ENCODE measurements at places on chromosomes 4 and X.
A peak's percentile ranks its signal among the peaks of the same experiment; 100 is the strongest.

- peak; percentile 49 for DNase-seq
These were observed 249.2 kb downstream of the TENM3 start for GRCh38 chr4:182492423-182492822.

DNA sequence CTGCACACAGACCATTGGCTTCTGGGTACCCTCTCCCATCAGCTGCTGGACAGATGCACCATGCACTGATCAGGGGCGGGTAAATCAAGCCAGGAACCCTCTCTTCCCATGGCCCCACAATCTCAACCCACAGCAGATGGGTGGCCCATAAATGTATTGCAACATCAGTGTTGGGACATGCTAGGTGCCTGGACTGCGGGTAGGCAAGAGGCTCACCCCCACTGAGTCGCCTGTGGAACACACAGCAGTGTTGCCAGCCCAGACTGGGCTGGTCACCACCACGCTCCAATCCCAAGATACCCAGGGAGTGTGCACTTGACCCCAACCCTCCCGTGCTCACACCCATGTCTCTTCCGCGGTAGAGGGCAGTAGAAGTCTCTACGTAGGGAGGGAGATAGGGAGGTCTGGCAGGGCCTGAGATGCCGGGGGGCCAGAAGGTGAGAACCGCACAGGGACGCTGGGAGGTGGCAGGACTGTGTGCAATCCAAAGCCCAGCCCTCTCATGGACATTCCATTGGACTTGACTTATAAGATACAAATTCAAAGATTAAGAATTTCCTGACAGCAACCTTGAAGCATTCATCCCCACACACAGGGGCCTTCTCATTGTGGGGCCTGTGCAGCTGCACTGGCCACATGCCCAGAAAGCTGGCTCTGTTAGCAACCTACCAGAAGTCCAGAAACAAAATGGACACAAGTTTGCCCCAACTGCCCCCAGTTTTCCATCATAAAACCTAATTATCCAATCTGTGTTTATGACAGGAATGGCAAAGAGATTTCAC, 183.7 kb downstream of the NSUN7 start:
- no peak for DNase-seq

DNA sequence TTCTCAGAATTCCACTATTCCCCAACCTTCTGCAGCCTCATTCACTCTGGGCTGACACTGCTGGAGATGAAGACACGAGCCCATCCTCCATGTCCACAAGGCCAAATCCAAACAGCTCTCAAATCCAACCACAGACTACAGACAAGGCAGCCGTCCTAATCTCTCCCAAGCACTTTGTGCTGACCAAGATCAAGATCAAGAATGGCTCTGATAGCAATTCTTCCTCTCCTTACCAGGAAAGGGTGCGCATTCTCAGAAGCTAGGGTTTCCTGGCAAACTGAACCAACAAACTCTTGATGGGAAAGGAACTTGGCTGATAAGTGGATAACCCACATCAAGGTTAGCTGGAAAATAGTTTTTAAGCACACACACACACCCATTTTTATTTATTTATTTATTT, 26.5 kb downstream of the RELL1 start:
- DNase-seq: no peak

DNA sequence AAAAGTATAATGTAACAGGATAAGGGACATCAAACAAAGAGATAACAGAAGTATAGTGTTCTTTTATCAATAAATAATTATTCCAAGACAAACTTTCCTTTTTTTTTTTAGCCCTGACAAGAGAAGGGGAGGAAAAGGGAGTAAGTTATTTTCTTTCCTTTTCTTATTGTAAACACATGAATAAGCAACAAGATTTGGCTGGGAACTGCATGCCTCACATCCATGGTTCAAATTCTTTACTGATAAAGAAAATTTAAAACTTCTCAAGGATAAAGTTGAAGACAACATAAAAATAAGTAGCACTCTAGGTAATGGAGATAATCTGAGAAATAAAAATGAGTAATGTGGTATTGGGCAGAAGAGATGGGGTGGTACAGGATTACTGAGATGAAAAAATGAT, 71.6 kb downstream of the NEK1 start:
- no peak for DNase-seq

GRCh38 chr4:66376396-66376795, 706.1 kb upstream of the EPHA5 start:
- DNase-seq: peak; percentile 52

DNA sequence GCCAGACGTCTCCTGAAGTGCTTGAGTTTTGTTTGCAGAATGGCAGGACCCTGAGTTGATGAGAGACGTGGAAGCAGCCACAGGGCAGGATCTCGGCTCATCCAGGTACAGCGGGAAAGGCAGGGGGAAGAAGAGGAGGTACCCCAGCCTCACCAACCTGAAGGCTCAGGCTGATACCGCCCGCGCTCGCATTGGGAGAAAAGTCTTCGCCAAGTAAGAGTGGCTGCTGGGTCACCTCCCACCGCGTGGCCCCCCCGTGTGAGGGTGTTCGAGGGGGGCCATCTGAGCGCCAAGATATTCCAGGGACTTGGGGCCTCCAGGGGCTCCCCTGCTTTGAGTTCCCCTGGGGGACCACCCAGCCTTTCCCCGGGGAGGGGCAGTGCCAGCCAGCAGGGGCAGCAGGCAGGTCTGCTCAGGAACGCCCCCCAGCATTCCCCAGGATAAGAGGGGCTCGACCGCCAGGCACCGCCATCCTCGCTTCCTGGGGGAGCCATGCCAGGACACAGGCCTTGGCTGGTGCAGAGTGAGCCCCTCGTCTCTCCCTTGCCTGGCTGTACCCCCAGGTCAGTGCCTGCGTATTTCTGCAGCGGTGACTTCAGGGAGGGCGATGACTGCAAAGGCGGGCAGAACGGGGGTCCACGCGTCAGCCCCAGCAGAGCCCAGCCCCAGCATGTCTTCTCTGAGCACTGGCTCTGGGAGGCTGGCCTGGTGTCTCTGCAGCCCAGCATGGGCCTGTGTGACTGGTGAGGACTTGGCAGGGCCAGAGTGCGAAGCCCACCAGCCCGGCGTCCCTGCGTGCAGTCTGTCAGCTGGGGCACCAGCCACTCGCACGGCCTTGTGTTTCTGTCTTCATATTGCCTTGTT, 22.3 kb downstream of the NKX1-1 start:
- DNase-seq: no peak

GRCh38 chr4:4866866-4867374, 7.5 kb downstream of the MSX1 start:
- DNase-seq: no peak

DNA sequence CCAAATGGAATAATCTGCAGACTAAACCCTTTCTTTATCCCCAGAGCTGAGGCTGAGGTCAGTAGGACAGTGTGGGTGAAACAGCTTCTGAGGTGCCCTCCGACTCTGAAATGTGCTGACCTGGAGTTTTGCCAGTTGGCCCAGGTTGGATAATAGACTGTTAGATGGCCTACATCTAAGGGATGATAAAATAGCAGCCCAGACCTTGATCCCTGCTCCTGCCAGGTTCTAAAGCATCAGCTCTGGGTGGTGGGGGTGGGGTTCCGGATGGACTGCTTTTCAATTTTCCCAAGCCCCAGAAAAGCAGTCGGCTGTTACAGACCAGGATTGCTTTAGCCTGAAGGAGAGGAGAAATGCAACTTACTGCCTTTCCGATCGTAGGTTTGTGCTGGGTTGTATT, 110.4 kb downstream of the NHS start:
- no peak for DNase-seq

GRCh38 chr4:11116940-11117339, 311.8 kb downstream of the HS3ST1 start:
- no peak for DNase-seq

- no peak for DNase-seq
These were observed 1.4 kb upstream of the LGI2 start for GRCh38 chr4:25032126-25032525.

DNA sequence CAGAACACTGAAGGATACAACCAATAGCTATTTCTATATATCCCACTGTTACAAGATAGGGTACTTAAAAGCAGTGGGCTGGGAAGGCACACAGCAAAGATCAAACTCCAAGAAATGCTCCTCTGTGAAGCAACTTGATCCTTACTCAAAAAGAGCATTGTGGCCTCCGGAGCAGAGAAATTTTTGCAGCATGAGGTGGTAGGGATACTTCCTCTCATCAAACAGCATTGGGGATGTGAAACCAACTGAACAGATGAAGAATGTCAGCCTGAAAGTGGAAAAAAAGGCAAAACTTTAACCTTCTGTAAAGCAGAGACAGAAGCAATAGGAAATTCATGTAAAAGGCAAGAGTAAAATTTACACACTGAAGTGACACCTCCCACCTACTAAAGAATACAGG, 92.2 kb downstream of the HUWE1 start:
- peak; percentile 6 for DNase-seq

DNA sequence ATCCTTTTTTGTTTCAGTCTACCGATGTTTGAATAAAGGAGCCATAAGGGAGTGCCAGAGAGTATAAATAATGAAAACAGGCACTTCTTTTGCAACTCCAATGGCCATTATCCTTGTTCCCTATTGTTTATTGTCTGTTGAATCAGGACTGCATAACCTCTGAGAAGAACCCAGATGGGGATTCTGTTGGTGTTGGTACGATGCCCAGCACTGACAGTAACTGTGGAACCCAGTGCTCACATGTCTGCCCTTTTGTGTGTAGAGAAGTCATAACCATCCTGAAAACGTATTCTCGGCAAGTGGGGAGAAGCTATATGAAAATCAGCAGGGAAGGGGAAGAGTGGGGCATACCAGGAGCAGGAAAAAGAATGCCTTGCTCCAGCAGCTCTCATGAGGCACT, 195.1 kb upstream of the EDNRA start:
- DNase-seq: peak; percentile 68

DNA sequence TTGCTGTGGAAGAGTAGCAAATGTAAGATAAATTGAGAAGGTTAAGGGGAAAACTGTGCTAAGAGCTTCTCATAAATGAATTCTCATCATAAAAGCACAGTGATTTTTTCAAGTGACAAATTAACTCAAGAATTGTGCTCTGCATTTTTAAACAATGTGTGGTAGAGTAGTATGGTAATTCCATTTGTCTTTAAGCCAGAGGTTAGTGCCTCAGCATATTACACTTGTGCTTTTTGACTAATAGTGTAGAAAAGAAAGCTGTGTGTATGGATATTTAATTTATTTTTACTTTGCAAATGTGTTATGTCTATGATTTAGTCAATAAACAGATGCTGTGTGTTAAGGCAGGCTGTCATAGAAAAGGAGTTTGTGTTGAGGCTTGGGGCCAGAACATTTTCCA, 61.0 kb downstream of the FHIP1A start:
- DNase-seq: no peak

DNA sequence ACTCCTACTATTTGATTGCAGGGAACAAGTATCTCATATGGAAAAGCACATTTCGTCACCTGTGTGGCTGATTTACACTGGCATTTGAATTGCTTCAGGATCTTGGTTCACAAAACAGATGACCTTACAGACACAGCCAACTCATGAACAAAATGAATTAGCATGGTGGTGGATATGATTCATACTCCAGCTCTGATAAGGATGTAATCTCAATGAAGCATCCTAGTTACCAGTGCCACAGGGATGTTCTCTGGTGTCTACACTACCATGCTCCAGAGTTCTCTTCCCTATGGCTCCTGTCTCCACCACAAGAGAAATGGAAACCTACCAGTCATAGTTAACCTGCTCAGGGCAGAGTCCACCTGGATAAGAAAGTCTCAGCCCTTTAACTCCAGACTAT, 40.7 kb downstream of the TEC start:
- no peak for DNase-seq

- DNase-seq: no peak
These were observed 153.0 kb downstream of the DCTD start for GRCh38 chr4:182764137-182764536.

GRCh38 chr4:122602277-122603142, 18.4 kb downstream of the IL21 start:
- peak; percentile 56 for DNase-seq

GRCh38 chr4:154626793-154627484, 14.5 kb upstream of the FGG start:
- peak; percentile 9 for DNase-seq

GRCh38 chr4:154731756-154732155, 12.0 kb upstream of the LRAT start:
- no peak for DNase-seq

DNA sequence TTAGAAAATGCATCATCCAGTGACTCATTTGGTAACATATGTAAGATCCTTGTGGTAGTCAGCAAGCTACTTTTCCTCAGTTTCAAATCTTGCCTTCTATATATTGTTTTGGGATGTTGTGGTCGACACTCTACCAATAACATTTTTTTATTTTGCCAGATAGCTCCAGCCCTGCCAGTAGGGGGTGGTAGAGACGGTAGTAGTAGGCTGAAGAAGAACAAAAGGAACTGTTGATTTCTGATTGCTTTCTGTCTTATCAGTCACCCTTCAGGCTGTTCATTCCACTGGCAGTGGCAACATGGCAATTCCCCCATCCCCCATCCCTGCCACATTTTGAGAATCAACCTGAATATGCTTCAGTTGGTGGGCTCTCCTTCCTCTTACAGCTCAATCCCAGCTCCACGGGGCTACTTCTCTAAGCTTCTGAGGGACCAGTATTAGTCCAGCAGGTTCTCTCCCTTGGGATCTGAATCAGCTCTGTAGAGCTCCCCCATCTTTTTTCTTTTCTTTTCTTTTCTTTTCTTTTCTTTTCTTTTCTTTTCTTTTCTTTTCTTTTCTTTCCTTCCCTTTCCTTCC, 171.5 kb upstream of the VEGFC start:
- no peak for DNase-seq

DNA sequence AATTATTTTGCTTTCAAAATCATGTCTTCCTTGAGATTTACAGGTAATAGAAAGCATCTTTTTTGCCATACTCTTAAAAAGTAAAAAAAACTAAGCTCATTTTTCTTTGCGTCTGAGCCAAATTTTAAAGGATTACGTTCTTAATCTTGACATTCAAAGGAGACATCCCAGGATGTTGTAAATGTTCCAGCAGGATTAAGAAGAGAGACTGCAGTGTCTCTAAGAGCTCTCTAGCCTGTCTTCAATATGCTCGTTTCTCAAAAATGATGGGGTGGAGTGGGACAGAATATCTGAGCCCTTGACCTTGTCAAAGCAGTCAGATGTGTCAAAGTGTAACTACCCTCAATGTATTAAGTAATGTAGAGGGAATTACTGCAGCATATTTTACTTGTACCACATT, 363.3 kb downstream of the PCDH7 start:
- no peak for DNase-seq

DNA sequence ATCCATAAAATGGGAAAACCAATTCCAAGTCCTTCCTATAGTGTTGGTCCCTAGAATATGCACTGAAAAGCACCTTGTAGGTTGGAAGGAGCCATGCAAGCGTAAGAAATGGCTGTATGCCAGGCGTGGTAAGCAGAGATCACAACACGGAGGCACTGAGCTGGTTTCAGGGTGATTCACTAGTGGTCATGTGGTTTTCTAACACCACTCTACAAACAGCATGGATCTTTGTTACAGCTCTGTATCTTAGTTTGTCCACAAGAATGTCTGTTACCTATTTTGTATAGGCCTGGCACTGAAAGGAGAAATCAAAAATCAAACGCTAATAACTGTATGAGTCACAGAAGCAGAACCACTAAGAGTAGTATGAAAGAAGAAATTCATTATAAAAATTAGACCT, 71.9 kb downstream of the MAGEB17 start:
- DNase-seq: peak; percentile 9

DNA sequence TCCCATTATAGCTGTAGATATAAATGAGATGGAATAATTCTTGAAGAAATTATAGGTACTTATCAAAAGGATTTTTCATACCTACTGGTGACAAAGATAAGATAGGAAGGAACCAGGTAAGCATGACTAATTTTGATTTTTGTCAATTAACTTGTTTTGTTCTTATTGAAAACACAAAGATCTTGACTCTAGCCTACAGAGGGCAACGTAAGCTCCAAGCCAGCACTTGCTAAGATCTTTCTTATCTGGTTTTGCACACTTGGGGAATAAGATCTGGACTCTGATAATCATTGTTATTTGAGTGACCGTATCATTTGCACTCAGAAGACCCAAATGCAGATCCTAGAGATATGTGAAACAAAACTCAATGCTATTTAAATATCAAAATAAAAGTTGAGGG, 223.4 kb downstream of the VEGFC start:
- DNase-seq: peak; percentile 19
